HT-29 (cell line): ENCODE measurements at places on chromosomes 1 and 21.

- no peak for DNase-seq
These were observed 91.6 kb downstream of the LRRC8C start for GRCh38 chr1:89724369-89725010.

GRCh38 chr1:93814795-93815340 is 64.1 kb downstream of the DNTTIP2 start:
- no peak for DNase-seq

DNA sequence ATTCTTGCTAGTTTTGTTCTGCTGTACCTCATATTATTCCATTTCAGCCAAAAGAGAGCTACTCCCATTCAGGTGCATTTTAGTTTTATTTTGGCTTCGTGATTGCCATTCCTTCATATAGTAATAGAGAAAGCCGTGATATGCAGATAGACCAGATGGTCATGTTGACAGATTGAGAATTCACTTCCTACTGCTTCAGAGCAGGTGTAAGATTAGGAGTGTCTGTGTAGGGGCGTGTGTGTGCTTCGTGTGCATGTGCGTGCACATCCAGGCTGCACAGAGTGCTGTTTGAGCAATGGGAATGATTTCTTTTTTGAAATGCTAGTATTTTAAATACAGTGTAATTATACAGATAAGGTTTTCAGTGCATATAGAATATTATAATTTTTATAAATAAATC is 10.3 kb downstream of the NFIA start:
- no peak for DNase-seq

GRCh38 chr21:27477296-27477695 is 510.4 kb upstream of the ADAMTS5 start:
- no peak for DNase-seq

- no peak for DNase-seq
These were observed 84.5 kb upstream of the SAMSN1 start for GRCh38 chr21:14630556-14631069.

GRCh38 chr1:113303267-113303666 is 87.0 kb upstream of the MAGI3 start:
- no peak for DNase-seq

DNA sequence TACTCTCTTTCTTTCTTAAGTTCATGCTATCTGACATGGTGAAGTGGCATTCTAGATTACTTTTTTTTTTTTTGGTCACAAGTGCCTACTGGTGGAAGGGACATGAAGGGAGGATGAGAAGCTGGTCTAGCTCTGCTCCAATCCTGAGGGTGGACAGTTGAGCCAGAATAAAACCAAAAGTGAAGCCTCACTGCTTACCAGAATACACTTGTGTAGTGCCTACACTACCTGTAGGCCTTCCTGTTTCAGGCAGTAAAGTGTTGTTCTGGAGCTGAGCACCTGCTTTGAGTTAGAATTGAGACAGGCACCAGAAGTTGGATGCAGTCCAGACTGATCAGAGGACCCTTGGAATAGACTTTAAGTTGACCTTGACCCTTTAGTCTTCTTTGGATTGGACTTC is 40.4 kb upstream of the APOBEC4 start:
- DNase-seq, result no peak

DNA sequence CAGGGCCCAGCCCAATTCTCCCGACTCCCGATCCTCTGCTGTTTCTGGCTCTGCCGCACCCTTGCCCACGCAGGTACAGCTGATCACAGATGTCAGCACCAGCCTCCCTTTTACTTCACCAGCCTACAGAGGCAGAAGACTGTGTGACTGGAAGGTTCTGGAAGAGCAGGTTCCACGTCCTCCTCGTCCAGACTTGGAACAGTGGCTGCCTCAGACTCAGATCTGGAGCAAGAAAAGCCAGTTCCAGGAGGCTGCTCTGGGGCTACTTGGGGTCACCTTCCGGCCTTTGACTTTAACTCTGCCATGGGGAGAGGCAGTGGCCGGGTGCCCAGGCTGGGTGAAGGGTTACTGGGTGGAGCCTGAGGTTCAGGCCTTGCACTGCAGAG is 16.1 kb upstream of the KLHDC7A start:
- DNase-seq, result peak; percentile 89

DNA sequence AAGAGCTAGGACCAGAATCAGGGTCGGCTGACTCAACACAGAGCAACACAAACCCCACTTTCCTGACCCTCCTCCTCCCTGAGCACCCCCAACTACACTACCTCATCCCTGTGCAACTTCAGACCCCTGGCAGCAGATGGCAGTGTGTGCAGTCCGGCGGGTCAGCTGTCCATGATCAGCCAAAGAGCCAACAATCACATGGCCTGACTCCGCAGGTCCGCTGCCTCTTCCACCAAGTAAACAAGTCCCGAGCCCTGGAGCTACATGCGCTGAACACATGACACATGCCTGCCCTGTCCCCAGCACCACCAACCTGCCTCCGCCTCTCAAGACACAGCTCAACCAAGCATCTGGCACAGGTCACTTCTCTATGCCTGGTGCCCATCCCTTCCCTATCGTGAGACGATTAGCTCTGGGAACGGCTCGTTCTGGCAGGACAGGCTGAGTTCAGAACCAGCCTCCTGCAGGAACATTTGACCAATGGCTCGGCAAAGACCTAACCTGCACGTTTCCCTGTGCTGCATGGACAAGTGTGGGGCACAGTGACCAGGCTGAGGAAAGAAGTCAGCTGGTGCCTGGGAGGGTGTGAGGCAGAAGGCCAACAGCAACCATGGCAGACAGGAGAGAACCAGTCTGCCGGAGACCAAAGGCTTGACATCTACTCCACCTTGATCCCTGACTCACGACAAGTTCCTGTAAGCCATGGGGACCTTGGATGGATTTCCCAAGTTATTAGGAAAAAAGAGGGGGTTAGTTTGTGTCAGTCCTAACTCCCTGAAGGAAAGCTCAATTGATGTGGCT is 60.3 kb downstream of the CD46 start:
- DNase-seq, result peak; percentile 71

GRCh38 chr1:200317236-200317635 is 92.6 kb downstream of the ZNF281 start:
- DNase-seq, result no peak

DNA sequence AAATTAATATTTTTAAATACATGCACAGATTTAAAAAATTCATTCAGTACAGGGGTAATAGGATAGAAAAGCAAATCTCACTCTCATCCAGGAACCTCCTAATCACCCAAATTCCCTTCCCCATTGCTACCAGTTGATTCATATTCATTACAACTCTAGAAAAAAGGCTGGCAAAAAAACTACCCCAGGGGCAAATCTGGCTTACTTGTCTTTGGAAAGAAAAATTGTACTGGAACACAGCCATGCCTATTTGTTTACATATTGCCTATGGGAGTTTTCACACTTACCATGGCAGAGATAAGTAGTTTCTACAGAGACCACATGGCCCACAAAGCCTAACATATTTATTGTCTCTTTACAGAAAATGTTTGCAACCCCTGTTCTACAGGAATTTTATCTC is 8.9 kb upstream of the RBM34 start:
- no peak for DNase-seq

DNA sequence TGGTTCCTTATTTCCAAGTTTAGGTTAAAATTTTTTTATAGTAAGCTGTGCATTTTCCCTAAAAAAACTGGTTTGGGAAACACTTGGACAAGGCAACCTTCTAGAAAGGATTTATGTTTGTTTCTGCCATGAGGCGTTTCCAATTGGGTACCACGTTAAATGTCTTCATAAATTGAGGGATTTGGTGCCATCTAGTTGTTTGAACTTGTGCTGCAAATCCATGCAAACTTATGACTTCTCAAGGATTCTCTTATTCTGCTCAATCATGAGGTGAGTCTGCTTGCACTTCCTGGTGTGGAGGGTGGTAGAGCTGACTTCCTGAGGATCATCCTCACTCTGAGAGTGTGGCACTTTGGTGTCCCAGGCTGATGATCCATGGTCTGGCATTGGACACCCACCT is 123.3 kb downstream of the PCNX2 start:
- peak; percentile 77 for DNase-seq

DNA sequence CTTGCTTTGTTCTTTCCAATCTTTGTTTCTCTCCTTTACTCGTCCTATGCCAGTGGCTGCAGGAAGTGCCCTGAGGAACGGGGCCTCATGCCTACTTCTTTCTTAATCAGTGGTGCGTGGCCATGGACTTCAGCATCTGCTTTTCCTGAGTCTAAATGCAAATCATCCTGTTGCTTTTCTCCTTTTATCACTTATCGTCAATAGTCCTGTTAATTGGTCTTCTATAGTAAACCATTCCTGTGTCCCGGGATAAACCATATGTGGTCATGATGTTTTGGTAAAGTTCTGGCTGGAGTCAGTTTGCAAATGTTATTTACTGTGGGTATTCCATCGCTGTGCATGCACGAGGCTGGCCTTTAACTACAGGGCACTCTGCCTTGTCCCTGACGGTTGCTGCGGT is 47.5 kb downstream of the AGPAT3 start:
- no peak for DNase-seq

- no peak for DNase-seq
These were observed 11.9 kb upstream of the UBL4B start for GRCh38 chr1:110100335-110100734.

DNA sequence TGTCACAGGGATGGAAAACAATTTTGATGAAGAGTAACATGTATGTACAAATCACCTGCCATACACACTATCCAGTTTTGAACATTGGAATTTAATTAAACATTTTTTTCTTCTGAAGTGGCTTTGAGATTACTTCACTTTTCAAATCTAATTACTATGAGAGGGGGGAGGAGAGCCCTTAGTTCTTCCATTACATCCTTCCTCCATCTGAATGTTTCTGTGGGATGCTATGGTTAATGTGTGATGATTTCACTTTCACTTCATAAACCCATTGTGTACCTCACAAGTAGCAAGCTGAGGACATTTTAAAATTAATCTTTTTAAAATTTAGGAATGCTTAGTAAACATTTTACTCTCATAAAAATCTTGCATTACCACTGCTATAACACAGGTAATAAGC is 156.9 kb downstream of the RUNX1 start:
- no peak for DNase-seq
